Activated naive CD8-positive, alpha-beta T cell treated with anti-CD3 and anti-CD28 coated beads, Interleukin-2, amount 50 U/mL, for 16 hours (primary cell): ENCODE measurements at places on chromosomes 1 and 21.

- no peak for DNase-seq
Observed at GRCh38 chr1:71921935-71922559, 360.3 kb downstream of the NEGR1 start.

DNA sequence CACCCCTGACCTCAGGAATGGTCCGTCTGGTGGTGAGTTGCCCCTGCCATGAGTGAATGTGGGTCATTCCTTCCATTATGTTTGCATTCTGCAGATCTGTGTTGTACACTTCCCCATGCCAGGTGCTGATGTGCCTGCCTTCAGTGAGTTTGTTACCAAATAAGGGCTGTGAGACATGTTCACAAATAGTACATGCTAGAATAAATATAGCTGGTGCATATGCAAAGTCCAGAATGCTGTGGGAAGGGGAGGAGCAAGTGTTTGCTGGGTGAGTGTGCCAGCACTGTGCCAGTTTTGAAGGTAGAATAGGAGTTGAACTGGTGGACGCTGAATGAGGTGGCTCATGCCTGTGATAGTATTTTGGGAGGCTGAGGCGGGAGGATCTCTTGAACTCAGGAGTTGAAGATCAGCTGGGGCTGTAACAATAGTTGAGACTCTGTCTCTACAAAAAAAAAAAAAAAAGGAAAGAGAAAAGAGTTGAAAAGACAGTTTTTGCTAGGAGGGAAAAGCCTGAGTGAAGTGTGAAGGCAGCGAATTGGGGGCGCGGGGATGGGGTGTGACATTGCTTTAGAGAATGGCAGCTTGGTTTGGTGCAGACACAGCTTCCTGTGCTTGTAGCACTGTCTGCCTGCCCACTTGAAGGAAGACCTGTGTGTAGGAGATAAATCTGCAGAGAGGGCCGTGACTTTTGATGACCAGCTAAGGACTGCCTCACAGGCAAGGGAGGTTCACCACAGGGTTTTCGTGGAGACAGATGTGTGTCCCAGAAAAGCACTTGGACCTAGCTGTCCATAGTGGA lies 61.1 kb downstream of the LGR6 start:
- DNase-seq: no peak

DNA sequence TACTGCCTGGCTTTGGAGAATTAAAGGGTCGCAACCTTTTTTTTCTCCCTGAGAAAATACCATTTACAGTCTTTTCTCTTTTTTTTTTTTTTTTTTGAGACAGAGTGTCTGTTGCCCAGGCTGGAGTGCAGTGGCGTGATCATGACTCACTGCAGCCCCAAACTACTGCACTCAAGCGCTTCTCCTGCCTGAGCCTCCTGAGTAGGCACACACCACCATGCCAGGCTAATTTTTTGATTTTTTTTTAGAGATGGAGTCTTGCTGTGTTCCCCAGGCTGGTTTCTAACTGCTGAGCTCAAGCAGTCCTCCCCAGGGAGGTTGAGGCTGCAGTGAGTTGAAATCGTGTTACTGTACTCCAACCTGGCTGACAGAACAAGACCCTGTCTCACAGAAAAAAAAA lies 24.6 kb downstream of the UBE4B start:
- no peak for DNase-seq

DNA sequence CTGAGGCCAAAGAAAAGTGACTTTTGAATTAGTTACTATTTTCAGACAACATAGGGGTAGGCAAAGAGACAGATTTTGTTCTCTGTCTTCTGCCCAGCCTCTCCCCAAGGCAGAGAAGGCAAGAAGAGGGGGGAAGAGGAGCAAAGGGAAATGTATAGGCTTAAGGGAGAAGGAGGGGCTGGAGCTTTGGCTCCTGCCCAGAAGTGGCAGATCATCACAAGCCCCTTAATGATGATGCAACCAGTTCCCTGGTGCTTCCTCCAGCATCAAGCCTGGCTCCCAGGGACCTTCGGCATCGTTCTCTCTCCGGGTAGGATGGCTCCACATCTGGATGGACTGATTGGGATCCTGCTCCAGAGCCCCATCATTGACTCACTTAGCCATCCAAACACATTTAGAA lies 112.8 kb downstream of the KCND3 start:
- no peak for DNase-seq

- DNase-seq: peak; percentile 71
Observed at GRCh38 chr1:150922519-150922975, 3.6 kb upstream of the SETDB1 start.

GRCh38 chr21:17371450-17371849 lies 141.4 kb upstream of the CXADR start:
- DNase-seq: no peak

DNA sequence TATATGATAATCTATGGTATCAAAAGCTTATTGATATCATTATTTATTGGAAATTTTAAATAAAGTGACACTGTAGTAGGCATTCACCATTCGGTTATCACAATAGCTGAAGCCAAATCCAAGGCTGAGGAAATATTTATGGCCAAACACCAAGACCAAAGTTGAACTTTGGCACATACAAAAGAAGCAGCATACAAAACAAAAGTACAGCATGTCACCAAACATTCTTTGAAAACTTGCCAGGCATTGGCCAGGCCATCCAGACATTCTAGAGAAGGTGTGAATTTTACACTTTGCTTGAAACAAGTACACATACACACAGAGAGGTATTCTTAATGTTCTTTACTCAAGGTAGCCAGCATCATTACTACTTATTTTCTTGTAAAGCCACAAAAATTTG lies 544.4 kb upstream of the CXADR start:
- DNase-seq: no peak

- no peak for DNase-seq
Observed at GRCh38 chr21:42455196-42455595, 40.8 kb downstream of the RSPH1 start.

- DNase-seq: no peak
Observed at GRCh38 chr1:7398982-7399381, 372.1 kb upstream of the VAMP3 start.

DNA sequence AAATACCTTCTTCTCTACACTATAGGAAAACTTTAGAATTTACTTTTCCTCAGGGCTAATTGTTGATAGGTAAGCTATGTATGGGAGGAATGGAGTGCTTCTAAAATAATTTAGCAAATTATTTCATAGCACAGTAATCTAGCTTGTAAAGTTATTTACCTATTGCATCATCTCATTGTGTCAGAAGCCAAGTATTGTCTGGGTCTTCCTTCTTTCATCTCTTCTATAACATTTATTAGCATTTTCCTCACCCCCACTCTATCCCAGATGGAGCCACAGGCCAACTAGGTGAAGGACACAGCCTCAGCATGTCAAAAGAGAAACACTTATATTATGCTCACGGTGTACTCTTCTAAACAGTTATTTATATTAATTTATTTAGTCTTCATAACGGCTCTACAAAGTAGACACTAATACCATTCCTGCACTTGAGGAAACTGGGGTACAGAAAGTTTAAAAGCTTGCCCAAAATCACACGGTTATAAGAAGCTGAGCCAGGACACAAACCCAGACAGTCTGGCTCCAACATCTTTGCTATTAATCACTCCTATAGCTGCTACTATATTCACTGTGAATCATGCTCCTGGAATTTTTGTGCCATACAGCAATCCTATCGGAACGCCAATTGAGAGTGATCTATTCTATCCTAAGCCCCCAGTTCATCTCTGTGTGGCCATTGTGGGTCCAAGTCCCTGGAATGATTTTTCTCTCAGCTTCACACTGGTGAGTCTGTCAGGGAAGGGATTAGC lies 43.1 kb downstream of the OR10J5 start:
- no peak for DNase-seq

GRCh38 chr21:31346256-31346821 lies 2.3 kb upstream of the TIAM1 start:
- DNase-seq: no peak

GRCh38 chr1:12692967-12693782 lies 22.7 kb upstream of the AADACL3 start:
- no peak for DNase-seq

DNA sequence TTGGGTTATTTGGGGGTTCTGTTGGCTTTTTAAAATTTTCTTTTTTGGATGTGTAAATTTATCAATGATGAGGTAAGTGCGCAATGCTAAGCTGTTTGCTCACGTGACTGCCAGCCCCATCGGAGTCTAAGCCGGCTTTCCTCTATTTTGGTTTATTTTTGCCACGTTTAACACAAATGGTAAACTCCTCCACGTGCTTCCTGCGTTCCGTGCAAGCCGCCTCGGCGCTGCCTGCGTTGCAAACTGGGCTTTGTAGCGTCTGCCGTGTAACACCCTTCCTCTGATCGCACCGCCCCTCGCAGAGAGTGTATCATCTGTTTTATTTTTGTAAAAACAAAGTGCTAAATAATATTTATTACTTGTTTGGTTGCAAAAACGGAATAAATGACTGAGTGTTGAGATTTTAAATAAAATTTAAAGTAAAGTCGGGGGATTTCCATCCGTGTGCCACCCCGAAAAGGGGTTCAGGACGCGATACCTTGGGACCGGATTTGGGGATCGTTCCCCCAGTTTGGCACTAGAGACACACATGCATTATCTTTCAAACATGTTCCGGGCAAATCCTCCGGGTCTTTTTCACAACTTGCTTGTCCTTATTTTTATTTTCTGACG lies 3.1 kb downstream of the OLIG2 start:
- DNase-seq: no peak
